Large intestine (tissue), 12 donors: ENCODE measurements at places on chromosomes 7 and 10. TPM values are rescaled to one million over a fixed set of nuclear protein-coding genes. Genes with fewer than 3 reads are reported as not detected.

Gene CACNB2
- 8.2 TPM for polyA plus RNA-seq

GRCh38 chr10:127046975-127047877 is 142.0 kb downstream of the DOCK1 start:
- no peak for DNase-seq

DNA sequence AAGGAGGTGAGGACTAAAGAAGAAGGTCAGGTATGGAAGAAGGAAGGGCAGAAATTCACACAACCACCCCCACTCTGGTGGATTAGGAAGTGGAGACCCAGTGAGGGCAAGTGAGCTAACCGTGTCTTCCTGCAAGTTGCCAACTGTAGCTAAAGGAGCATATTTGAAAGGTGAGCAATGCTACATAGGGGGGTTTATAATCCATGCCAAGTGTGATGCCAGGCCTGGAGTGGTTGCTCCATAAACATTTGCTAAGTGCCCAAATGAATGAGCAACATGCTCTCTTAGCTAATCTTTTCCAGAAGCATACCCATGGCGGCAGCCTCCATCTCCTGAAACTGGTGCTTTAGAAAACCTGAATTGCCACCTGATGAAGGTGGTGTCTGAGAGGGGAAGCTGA is 121.6 kb downstream of the LRRC18 start:
- no peak for DNase-seq

Gene LAMB4
- 0.42 TPM for polyA plus RNA-seq

Gene SEMA3C
- polyA plus RNA-seq: 70.6 TPM

- no peak for DNase-seq
Observed at GRCh38 chr7:13673290-13673689, 316.2 kb downstream of the ETV1 start.

Gene ATP5MK
- 290 TPM for polyA plus RNA-seq

DNA sequence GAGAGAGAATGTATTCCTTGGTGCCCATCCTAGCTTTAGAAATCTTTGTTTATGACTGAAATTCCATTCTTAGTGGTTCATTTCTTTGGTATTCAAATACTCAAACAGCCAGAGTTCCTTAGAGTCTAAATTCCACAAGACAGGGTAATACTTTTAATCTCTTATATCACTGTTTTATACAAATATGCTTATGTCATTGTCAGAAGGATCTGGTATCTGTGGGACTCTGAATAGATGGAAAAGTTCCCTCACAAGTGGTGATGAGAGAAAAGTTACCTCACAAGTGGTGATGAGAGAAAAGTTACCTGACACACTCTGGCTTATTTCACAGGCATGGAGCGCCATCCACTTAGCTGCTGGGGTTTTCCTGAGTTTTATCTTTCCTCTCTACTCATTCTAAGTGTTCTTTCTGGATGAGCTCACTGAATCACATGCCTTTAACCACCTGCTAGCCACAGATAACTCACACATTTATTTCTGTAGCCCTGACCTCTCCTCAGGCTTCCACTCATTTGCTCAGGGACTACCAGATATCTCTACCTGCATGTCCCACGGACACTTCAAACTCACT is 784.0 kb downstream of the SUGCT start:
- DNase-seq: no peak

DNA sequence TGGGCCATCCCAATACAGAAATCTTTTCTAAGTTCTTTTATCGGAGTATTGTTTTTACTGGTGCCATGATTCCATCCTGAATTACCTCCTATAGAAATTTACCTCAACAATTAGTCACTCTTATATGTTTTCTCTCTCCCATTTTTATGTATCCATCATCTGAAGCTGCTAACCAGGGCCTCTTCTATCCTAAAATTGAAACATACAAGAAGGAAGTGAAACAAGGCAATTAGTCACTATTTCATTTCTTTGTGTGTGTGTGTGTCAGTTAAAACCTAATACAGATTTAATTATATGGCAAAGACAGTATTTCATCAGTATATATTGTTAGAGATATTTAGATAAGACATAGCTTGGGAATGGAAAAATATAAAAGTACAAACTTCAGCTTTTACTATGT is 148.4 kb upstream of the AHR start:
- no peak for DNase-seq

Gene SEMA3E
- polyA plus RNA-seq: 0.82 TPM

- DNase-seq: no peak
Observed at GRCh38 chr7:109639561-109639960, 1069.9 kb downstream of the DNAJB9 start.

DNA sequence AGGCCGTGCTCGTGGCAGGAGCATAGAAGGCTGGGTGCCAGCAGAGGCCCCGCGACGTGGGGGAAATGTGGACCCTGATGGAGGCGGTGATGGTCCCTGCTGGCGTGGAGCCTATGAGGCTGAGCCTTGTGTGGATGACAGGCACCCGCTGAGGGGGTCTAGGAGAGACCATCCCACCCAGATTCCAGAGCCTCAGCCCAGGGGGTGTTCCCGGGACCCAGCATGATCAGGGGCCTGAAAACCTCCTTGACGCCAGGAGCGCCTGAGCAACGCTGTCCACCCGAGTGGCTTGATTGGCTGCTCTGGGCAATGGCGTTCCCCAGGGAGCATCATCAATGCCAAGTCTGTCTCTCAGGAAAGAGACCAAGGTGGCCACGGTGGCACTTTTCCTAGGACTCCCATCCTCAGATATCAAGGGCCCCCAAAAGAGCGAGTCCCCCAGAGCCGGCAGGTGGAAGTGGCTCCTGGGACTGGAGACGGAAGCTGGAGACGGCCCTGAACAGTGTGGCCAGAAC is 61.1 kb downstream of the PWWP2B start:
- DNase-seq: no peak

- no peak for DNase-seq
Observed at GRCh38 chr7:98242342-98242741, 9.7 kb downstream of the TECPR1 start.

Gene POLR3A
- 14.1 TPM for polyA plus RNA-seq

DNA sequence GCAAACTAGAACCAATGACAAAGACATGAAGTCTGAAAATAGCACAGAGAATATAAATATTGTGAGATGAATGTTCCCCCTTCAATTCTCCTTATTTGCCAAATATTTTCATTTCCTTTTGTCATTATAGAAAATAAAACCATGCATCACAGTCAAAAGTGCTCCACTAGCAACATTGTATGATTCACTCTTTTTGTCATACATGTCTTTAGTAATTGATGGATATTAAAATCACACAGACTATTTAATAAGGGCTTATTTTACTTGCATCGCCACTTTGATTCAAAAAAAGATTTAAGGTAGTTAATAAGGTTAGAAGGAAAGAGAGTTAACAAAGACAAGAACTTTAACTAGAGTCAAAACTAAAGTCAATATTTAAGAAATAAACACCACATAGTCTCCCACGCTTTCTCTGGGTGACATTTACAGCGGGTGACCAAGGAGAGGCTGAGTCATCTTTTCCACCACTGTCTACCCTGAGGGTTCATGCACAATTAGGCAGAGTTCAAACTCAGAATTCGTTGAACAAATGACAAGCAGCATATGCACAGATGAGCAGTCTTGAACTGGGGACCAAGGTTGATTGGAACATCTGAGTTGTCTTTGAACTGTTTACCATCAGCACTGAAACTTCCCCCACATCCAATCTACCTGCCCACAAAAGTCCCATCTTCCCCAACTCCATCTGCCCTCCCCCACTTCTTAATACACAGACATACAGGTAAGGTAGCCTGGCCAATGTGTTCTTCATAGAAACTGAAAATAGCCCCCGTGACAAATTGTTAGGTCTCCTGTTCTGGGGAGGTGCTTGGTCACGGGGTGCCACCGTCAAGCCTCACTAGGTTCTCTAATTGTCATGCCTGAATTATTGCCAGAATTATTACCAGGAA is 42.5 kb downstream of the C7orf25 start:
- no peak for DNase-seq

Gene OR9A2
- not detected for polyA plus RNA-seq

Gene POU6F2
- polyA plus RNA-seq: 0.19 TPM

DNA sequence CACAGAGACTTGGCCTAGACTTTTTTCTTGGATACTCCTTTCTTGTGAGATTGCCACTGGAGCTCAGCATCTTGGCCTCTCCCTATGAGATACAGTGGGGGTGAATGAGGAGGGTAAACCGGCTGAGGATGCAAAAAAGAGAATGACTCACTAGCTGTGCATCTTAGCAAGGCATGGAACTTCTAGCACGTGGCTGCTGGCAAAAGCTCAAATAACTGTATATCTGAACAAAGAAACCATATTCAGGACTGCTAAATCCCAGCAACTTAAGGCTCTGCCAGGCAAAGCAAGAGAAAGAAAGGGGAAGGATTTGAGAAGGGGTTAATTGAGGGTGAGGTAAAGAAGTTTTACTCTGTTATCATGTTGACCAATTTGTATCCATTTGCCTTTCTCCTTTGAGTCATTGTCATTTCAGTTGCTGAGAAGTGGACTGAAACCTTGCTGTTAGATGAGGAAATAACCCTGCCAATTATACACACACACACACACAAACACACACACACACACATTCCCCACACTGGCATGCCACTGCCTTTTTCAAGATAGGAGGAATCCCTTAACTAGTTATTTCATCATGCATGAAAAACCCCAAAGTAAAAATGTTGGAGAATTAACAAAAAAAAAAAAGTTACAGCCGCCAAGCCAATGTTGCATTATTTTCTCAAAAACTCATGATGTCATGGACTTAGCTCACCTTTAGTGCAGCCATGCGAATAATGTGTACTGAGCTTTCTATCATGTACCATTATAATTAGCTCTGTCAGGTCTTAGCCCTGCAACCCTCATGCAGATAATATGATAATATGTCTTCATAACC is 997.3 kb downstream of the LRMDA start:
- no peak for DNase-seq

GRCh38 chr7:155579565-155579964 is 33.2 kb upstream of the CNPY1 start:
- DNase-seq: no peak

- no peak for DNase-seq
Observed at GRCh38 chr10:67144530-67144929, 218.7 kb downstream of the LRRTM3 start.

Gene PDK4
- 13.6 TPM for polyA plus RNA-seq

- no peak for DNase-seq
Observed at GRCh38 chr7:117145333-117145732, 177.5 kb downstream of the WNT2 start.

DNA sequence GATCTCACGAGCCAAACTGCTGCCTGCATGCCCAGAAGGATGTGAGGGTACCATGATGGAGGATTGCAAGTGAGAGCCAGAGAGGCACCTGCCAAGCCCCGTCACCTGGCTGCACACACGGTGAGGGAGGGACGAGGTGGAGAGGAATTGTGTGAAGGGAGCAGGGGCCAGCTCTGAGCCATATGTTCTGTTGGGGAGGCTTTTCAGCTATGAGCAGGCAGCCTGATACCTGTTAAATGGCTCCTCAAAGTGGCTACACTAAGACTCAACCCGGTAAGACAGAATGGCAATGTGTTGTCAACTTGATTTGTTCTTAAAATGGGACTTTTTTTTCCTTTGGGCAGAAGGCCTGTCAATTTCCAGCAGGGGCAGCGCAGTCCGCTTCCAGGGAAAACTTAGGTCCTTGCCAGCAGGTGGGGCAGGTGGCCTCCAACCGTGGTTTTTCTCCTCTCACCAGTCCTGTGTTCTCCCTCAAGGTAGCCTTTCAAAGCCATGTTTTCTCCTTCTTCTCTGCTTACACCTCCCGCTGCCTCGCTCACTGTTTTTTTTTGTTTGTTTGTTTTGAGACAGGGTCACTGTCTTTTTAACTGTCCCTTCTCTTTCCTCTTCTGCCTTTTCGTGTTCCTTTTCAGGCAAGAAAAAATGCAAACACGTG is 57.7 kb upstream of the ZNRF2 start:
- no peak for DNase-seq

DNA sequence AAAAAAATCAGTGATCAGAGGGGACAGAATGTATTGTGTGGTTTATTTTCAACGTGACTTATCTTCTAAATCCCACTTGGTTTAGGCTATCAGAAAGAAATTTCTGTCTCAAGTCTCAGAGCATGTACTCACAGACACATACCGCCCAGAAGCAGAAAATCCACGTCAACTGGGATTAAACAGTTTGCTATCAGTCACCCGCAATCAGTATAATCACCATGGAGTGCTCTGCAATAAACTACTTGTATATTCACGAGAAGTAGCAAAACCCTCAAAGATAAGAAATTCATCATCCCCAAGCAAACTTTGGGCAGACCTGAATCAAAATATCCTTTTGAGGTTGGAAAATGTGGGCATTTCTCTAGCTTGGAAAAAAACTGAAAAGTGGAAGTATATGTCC is 259.1 kb downstream of the FGFR2 start:
- no peak for DNase-seq
